ENCODE measurements at places on chromosomes 3 and 15. TPM values are rescaled to one million over a fixed set of nuclear protein-coding genes. Genes with fewer than 3 reads are reported as not detected.

FHIT gene
- 7.0 TPM for polyA plus RNA-seq

DNA sequence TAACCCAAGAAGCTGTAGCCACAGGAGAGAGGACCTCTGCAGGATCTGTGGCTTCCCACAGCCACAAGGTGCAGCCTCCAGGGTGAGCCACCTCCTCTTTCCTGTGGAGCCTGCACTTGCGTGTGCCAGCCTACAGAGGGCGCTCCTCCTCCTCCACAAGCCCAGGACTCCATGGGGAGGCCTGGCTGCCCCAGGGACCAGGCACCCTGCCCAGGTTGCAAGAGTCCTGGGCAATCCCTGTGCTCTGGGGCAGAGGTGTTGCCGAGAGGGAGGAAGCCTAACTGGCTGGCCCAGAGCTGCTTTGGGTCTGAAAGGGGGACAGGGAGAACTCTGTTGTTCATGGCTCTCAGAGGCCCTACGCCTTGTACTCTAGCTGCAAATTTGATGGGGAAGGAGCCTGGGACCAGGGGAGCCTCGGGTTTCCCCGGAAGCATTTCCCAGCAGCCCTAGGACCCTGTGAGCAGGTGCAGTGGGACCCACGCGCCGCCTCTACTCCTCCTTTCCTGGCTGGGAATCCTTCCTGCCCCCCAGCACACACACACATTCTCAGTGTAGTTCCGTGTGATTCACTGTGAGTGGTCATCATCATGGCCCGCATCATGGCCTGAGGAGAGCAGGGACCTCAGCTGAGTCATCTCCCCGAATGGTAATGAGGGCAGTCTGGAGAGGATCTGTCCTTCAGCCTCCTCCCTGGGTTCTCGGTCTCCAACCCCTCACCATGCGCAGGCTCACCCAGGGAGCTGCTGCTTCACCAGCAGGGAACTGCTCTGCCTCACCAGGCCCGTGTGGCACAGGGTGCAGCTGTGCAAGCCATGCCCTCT is 24.3 kb downstream of the TBC1D21 start:
- no peaks in the 10 kb centered on the region for H3K4me1 ChIP-seq
- H3K27ac ChIP-seq = no peak overlapping the region
- H3K4me3 ChIP-seq = no peak overlapping the region
- no peaks in the 10 kb centered on the region for H3K27me3 ChIP-seq
- no peaks in the 10 kb centered on the region for H3K36me3 ChIP-seq
- DNase-seq = no peak

DNA sequence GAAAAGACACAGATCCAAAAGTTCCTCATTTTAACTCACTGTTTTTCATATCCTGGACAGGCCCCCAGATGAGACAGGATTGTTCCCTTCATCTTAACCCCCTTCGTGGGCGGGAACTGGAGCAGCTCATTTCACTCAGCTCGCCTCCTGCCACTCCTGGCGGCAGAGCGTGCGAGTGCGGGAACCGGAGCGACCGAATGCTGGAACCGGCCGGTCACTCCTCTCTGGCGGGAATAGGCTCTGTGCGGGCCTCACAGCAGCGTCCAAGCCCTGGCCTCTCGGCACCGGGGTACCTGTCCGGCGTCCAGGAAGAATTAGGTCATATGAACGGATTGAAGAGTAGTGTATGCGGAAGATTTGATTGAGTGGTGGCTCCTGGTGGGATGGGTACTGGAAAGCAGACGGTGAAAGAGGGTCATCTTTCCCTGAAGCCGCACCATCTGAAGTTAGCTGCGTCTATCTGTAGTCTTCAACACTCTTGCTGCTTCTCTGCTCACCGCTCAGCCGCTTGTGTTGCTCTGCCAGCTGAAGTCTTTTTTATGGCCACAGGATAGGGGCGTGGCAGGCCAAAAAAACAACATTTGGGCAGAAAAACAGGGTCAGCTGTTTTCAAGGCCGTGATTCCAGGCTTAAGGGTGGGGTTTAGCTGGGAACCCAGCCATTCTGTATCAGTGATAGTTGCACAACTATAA is 42.3 kb upstream of the FXR1 start:
- peak overlapping the region; percentile 17 for H3K4me3 ChIP-seq
- H3K36me3 ChIP-seq = no peaks in the 10 kb centered on the region
- no peaks in the 10 kb centered on the region for H3K27me3 ChIP-seq
- H3K4me1 ChIP-seq = no peaks in the 10 kb centered on the region

DNA sequence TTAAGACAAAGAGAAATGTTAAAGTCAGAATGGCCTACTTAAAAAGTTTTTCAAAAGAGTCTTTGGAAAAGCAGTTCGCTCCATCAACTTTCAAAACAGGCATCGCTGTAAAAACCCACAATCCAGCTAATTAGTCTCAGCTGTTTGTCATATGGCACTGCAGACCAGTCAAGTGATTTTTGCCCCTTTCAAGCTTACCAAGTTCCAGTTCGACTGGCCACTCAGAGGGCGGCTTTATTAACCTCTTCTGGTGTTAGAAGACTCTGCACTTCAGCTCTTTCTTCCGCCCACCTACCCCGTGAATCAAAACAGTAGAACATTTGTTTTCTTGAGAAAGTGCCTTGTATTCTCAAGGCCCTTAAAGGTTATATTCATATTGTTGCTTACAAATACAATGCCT is 19.3 kb downstream of the RAB27A start:
- no peak overlapping the region for H3K27ac ChIP-seq
- no peaks in the 10 kb centered on the region for H3K36me3 ChIP-seq
- DNase-seq = no peak
- no peaks in the 10 kb centered on the region for H3K27me3 ChIP-seq
- no peak overlapping the region for H3K4me3 ChIP-seq

DNA sequence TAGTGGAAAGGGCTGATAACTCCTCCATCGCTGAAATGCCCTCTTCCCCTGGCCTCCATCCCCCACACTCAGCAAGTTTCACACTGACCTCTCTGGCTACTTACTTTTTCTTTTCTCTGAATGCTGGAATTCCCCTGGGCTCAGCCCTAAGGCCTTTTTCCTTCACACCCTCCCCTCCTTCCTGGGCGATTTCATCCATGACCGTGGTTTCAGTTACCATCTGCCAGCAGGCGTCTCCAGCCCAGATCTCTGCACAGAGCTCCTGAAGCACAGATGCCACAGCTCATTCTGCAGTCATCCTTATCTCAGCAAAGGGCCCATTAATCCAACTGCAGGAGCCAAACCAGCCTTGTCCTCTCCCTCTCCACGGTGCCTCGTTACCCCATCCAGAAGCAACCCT is 114.0 kb downstream of the RFTN1 start:
- no peaks in the 10 kb centered on the region for H3K27me3 ChIP-seq
- no peaks in the 10 kb centered on the region for H3K36me3 ChIP-seq
- H3K27ac ChIP-seq = no peak overlapping the region
- no peaks in the 10 kb centered on the region for H3K4me1 ChIP-seq
- no peak for DNase-seq
- H3K4me3 ChIP-seq = no peak overlapping the region

DNA sequence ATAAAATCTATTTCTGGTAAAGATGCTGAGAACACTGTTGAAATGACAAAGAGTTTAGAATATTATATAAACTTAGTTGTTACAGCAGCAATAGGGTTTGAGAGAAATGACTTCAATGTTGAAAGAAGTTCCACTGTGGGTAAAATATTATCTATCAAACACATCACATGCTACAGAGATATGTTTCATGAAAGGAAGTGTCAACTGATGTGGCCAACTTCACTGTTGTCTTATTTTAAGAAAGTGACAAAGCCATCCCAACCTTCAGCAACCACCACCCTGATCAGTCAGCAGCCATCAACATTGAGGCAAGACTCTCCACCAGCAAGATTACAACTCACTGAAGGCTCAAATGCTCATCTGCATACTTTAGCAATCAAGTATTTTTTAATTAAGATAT is 20.2 kb downstream of the TMEM39A start:
- H3K27me3 ChIP-seq = no peaks in the 10 kb centered on the region
- peaks cover 16% of the 10 kb centered on the region for H3K36me3 ChIP-seq
- H3K4me1 ChIP-seq = no peaks in the 10 kb centered on the region
- no peak for DNase-seq
- H3K4me3 ChIP-seq = no peak overlapping the region

GRCh38 chr3:84194029-84194428 is 764.8 kb upstream of the CADM2 start:
- no peak overlapping the region for H3K4me3 ChIP-seq
- DNase-seq = no peak
- H3K36me3 ChIP-seq = no peaks in the 10 kb centered on the region
- H3K27ac ChIP-seq = no peak overlapping the region
- no peaks in the 10 kb centered on the region for H3K4me1 ChIP-seq

DNA sequence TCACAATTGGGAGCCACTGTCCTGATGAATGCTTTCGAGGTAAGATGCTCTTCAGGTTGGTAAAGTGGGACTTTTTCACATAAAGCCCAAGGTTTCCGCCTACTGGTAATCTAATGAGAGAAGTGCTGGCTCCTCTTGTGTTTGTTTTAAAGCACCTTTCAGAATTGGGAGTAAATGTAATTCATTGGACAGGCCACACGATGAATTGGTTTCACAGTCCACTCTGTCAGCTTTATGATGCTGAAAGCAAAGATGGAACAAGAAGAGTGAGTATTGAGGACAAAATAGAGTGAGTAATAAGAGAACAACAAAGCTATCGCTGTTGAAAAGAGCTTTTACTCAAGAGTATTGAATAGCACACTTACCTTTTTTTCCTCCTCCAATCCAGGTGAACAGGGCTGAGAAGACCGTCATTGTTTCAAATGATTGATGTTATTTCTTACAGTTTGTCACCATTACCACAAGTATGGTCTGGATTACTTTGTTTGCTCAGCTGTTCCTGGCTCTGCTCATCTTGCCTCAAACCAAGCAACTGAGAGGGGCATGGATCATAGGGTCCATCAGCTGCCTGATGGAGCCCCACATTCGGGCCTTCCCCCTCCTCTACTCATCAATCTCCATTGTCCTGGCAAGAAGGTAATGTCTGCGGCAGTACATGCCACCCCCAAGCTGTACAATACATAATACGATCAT is 136.1 kb upstream of the CNTN4 start:
- no peak overlapping the region for H3K27ac ChIP-seq
- no peaks in the 10 kb centered on the region for H3K4me1 ChIP-seq
- H3K36me3 ChIP-seq = no peaks in the 10 kb centered on the region
- DNase-seq = no peak

GRCh38 chr3:43647331-43648166 is 25.7 kb upstream of the ANO10 start:
- H3K4me3 ChIP-seq = no peak overlapping the region
- H3K27me3 ChIP-seq = no peaks in the 10 kb centered on the region

FBXO40 gene
- polyA plus RNA-seq = not detected

GAP43 gene
- 2.2 TPM for polyA plus RNA-seq

DNA sequence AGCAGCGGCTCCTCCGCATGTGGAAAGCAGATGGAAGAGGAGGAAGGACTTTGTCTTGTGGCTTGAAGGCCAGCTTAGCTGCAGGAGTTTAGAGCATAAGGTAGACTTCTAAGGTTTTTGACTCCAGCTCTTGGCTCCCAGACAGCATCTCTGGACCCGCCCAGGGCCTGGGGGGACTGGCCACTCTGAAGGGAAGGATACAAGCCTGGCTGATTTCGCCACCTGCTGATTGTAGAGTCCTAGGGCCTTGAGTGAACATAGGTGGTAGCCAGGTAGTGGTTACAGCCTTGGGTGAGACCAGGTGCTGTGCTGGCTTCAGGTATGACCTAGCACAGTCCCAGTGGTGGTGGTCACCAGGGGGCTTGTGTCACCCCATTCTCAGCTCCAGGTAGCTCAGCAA is 48.4 kb upstream of the RPL35A start:
- no peaks in the 10 kb centered on the region for H3K4me1 ChIP-seq
- no peak overlapping the region for H3K4me3 ChIP-seq
- no peak overlapping the region for H3K27ac ChIP-seq
- no peaks in the 10 kb centered on the region for H3K27me3 ChIP-seq

DNA sequence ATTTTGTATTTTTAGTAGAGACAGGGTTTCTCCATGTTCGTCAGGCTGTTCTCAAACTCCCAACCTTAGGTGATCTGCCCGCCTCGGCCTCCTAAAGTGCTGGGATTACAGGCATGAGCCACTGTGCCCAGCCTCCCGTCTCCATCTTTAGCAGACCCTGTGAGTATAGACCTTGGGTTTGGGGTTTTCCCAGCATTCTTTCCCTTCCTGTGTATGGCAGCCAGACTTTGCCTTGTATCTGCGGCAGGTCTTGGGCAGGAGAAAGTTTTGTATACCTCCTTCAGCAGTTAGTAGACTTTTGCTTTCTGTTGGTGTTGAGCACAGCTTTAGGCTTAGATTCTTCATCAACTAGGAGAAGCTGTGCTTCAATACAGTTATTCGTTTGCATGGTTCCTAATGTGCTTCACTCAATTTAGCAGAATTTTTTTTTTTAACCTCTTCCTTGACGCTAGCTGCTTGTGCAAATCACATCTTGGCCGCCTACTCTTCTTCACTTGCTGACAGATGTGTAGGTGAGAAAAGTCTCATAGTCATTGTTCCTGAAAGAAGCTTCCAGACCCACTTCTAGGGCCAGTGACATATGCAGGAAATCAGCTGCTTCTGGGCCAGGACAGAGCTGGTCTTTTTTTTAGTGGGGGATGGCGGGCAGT is 38.4 kb downstream of the MAP2K1 start:
- H3K27ac ChIP-seq = no peak overlapping the region
- no peaks in the 10 kb centered on the region for H3K27me3 ChIP-seq
- no peak overlapping the region for H3K4me3 ChIP-seq
- DNase-seq = no peak
- no peaks in the 10 kb centered on the region for H3K4me1 ChIP-seq

GRCh38 chr15:89627256-89627970 is 27.9 kb downstream of the KIF7 start:
- H3K4me3 ChIP-seq = no peak overlapping the region
- no peaks in the 10 kb centered on the region for H3K4me1 ChIP-seq
- H3K36me3 ChIP-seq = no peaks in the 10 kb centered on the region
- H3K27ac ChIP-seq = no peak overlapping the region

DNA sequence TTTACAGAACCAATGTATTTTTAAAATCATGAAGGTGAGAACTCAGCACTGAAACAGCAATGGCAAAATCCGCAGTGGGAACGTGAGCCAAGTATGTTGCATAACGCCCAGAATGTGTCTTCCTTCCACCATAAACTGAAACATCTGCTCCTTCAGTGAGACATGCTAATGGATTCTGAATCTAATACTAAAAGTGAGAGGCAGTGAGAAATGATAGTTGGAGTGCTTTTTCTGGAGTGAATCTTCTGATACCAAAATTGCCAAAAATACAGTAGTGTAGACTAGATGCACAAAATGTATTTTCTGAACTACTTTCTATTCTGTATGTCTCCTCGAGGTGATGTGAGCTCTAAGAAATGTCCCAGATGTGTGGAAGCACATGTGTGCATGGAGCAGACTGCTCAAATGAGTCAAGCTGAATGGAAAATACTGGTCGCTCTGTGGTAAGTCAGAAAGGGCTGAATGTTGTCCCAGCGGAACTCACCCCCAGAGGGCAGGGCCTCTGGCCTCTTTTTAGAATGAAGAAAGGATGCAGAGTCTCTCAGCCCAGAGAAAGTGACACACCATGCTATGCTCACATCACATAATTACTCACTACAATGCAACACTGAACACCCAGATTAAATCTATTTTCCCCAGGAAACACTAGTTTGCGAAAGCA is 73.0 kb downstream of the ATP10A start:
- no peak overlapping the region for H3K27ac ChIP-seq
- no peak for DNase-seq
- no peaks in the 10 kb centered on the region for H3K4me1 ChIP-seq
- H3K4me3 ChIP-seq = no peak overlapping the region
- H3K36me3 ChIP-seq = no peaks in the 10 kb centered on the region
